ENCODE measurements at places on chromosomes 5 and 9. TPM values are rescaled to one million over a fixed set of nuclear protein-coding genes. Genes with fewer than 3 reads are reported as not detected.

Gene CNTFR
- total RNA-seq = not detected

Gene SEMA4D
- 1.3 TPM for total RNA-seq

Gene NFX1
- 14.4 TPM for total RNA-seq

Gene PARP8
- total RNA-seq = 0.64 TPM

Gene GNAQ
- 27.7 TPM for total RNA-seq

Gene TPM2
- total RNA-seq = 13.4 TPM

Gene PCDHA1
- total RNA-seq = not detected

Gene IRX2
- total RNA-seq = not detected

Gene MCTP1
- total RNA-seq = 104 TPM

Gene PCDHA11
- under 0.01 TPM for total RNA-seq

Gene ANKRD34B
- total RNA-seq = not detected

Gene TMEM215
- total RNA-seq = not detected

Gene EDIL3
- 0.44 TPM for total RNA-seq

Gene FOXI1
- total RNA-seq = not detected

Gene MRPS30
- total RNA-seq = 63.0 TPM

Gene ANKRD18A
- total RNA-seq = not detected

Gene NDFIP1
- 53.1 TPM for total RNA-seq

Gene MOB3B
- total RNA-seq = 0.30 TPM

Gene SPATA31C1
- not detected for total RNA-seq

Gene RAB3C
- 0.27 TPM for total RNA-seq

Gene LHX3
- total RNA-seq = not detected

Gene QRFP
- not detected for total RNA-seq

Gene SLCO6A1
- total RNA-seq = not detected

Gene PCDHGA5
- 0.53 TPM for total RNA-seq

Gene ENC1
- total RNA-seq = 41.7 TPM

Gene CCDC180
- 1.4 TPM for total RNA-seq

Gene CAVIN4
- 0.94 TPM for total RNA-seq

Gene GRM6
- not detected for total RNA-seq

Gene COL15A1
- total RNA-seq = 10.0 TPM

Gene TMEM174
- total RNA-seq = not detected

Gene PCSK1
- 2.8 TPM for total RNA-seq

Gene PCDHGA7
- total RNA-seq = 0.80 TPM

Gene ADRB2
- 13.3 TPM for total RNA-seq

Gene CDKN2AIPNL
- 47.3 TPM for total RNA-seq

Gene C5orf58
- not detected for total RNA-seq

Gene DNAH5
- total RNA-seq = 1.1 TPM

Gene ANKRD20A1
- not detected for total RNA-seq

Gene CCNJL
- 4.9 TPM for total RNA-seq

Gene PCDHA9
- total RNA-seq = 0.13 TPM

Gene GADD45G
- total RNA-seq = 0.33 TPM

Gene MCCC2
- total RNA-seq = 32.4 TPM

Gene WNT8A
- not detected for total RNA-seq

Gene TXNDC8
- total RNA-seq = not detected

Gene TSSK1B
- not detected for total RNA-seq

Gene NEUROG1
- total RNA-seq = not detected

Gene SHISAL2B
- total RNA-seq = not detected

Gene PCDHGB7
- 3.1 TPM for total RNA-seq

Gene SNCAIP
- total RNA-seq = 5.7 TPM

Gene GHR
- total RNA-seq = 1.5 TPM

Gene SLC27A6
- total RNA-seq = not detected

Gene N4BP3
- total RNA-seq = 13.1 TPM

Gene KCNV2
- not detected for total RNA-seq

Gene PIK3R1
- total RNA-seq = 13.3 TPM

Gene CERCAM
- 19.5 TPM for total RNA-seq

Gene CDH6
- 0.05 TPM for total RNA-seq

Gene SPATA31E1
- not detected for total RNA-seq

Measured in mammary microvascular endothelial cell (primary cell).